ENCODE measurements at places on chromosomes 7 and 10.

DNA sequence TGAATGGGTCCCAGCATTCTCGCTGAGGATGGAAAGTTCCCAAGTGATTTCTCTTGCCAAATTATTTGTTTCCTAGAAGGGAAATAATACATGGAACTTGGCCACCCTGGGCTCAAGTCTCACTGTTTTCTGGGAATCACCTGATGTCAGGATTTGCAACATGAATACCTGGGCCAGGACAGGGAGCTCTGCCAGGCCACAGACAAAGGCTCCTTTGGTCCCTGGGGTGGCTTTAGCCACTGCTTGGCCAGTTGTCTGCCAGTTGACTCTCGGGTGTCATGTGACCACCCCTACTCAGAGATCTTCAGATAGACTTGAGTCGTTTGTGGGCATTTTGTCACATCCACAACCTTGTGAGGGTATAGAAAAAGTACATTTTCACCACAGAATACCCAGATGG lies 258.0 kb upstream of the HABP2 start:
- no peak for DNase-seq

DNA sequence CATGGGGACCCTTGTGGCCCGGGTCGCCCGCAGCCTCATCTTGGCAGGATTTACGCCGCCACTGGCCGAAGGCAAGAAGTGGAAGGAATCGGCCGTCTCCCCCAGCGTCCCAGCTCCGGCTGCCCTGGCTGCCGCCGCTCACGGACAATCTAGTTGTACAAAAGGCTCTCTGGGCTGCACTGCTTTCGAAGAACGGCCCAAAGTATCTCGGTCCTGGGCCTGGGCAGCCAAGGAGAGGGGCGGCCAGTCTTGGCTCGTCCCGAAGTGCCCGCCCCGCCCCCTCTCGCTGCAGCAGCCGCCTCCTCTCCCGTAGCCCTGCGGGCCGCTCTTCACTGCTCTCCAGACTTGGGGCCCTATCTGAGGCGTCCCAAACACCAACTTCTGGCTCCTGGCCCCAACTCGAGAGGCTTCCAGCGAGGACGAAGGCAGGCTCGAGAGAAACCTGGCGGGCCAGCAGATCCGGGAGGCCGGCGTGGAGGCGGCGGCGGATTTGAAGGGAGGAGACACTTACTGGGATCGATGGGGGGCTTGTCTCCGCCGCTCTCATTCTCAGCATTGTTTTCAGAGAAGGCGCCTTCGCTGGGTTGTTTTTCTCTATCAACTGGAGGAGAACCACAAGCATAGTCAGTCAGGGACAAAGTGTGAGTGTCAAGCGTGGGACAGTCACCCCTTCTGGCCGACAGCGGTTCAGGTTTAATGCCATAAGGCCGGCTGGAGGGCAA lies 809 bp downstream of the HOXA9 start:
- DNase-seq: no peak

DNA sequence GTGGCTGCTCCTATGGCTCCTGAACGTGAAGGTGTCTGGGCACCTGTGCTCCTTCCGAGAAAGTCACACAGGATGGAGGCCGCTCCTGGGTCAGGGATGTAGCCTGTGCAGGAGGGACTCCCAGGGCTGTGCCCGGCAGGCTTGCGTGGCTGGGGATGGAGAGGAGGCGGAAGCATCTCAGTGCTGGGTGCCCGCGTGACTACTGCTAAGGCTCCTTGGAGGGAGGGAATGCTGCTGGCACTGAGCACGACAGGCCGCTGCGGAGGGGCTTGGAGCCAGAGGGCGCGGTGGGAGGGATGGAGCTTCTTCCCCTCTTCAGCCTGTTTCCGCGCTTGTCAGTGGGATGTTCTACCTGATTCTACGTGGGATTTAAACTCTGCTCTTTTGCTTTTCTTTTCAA lies 35.0 kb downstream of the ADCY1 start:
- no peak for DNase-seq

- no peak for DNase-seq
Observed at GRCh38 chr7:139118805-139119485, 9.4 kb upstream of the ZC3HAV1 start.

- DNase-seq: peak; percentile 23
Observed at GRCh38 chr10:71396084-71396710, 523 bp upstream of the CDH23 start.

DNA sequence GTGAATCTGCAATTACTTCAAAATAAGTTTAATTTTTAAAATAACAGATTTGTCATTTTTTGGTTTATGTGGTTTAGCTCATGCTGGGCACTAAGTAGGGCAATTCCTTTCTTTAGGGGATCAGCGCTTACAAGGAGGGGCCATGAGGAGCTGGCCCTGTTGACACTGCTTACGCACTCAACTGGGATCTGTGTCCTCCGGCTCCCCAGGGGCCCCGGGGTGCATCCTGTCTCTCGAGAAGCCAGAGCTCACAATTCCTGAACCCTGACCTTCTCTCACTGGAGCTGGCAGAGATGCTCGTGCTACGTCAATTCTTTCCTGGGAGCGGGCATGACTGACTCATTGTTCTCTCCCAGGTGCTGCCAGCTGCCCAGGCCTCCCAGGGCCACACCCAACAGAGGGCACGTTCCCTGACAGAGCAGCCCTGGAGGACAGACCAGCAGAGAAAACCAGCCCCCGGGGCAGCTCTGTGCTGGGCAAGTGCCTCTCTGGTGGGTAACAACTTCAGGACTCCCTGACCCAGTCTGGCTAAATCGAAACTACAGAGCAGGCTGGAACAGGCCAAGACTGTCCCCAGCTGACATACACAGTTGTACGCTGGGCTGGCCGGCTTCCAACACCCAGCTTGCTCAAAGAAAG lies 36.8 kb downstream of the CTBP2 start:
- no peak for DNase-seq

DNA sequence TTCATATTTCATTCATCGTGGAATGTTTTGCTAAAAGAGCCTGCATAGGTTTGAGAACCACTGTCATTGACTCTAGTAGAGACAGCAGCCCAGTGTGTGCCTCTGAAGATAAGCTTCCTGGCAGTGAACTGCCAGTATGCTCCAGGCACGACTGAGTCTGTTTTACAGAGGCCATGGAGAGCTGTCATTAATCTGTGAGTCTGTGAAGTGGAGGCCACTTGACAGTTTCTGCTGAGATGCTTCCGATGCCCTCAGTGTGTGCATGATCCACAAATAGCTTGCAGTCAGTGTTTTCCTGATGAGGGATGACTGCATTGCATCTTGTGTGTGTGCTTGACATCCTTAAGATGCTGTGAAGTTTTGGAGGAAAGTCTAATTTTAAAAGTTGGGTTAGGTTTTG lies 162.2 kb downstream of the PFKFB3 start:
- DNase-seq: no peak

DNA sequence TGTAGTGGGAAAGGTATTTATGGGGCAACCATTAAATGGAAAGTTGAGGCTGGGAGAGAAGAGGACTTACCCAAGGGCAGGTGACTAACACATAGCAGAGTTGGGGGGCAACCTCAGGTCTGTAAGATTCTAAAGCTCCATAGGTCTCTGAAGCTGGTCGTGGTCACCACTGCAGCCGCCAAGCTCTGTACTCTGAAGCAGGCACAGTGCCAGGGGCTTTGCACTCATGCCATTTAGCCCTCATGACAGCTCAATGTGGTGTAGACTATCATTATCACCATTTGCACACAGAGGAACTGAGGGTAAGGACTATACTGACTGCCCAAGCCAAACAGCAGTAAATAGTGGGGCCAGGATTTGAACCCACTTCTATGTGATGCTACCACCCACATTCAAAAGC lies 32.5 kb upstream of the TMEM273 start:
- DNase-seq: no peak

DNA sequence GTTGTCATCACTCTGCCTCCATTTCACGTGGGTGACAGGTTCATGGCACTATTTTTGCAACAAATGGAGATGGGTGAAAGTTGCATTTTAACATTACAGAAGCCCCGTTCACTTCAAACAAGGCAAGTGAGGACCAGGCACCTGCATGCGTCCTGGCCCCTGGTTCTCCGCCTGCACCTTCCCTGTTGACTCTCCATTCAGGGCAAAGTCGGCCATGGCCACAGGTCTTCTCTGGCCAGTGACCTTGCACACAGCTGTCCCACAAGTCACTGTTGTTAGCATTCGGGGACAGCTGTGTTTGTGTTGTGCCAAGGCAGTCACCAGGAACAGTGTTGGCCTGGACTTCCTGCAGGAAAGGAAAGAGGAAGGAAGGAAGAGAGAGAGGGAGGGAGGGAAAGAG lies 554.9 kb downstream of the TCERG1L start:
- DNase-seq: no peak

GRCh38 chr10:112698133-112698817 lies 251.3 kb downstream of the VTI1A start:
- no peak for DNase-seq

- no peak for DNase-seq
Observed at GRCh38 chr7:69844264-69844868, 246.1 kb downstream of the AUTS2 start.

- DNase-seq: peak; percentile 67
Observed at GRCh38 chr7:44977304-44977958, 1.4 kb downstream of the MYO1G start.

GRCh38 chr7:47914717-47915615 lies 33.3 kb downstream of the PKD1L1 start:
- DNase-seq: no peak

GRCh38 chr10:73771722-73772280 lies 10.0 kb upstream of the CHCHD1 start:
- no peak for DNase-seq

DNA sequence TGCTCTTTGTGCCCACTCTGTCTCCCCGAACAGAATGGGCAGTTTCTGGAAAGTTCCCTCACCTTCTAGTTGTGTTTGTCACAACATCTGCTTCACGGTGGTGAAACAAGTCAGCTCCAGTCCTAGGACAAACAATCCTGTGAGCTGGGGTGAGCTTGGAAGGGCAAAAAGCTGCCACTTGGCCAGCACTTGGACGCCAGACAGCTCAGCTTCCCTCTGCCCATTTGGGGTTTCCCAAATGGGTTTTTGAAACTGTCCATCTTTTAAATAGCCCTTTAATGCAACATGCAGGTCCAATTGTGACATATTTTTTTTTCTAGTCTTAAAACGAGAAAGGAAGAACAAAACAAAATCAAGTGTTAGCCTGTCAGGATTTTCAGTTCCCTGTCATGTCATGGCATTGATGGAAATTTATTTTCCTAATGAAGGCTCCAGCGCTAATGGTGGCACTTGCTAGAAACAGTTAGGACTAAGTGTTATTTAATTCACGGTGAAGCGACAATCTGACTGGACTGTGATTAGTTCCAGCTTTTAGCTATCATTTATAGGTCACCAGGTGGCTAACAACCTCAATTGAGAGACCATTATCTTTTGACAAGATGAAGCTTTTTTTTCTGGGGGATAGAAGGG lies 181.7 kb downstream of the MYOF start:
- DNase-seq: no peak

DNA sequence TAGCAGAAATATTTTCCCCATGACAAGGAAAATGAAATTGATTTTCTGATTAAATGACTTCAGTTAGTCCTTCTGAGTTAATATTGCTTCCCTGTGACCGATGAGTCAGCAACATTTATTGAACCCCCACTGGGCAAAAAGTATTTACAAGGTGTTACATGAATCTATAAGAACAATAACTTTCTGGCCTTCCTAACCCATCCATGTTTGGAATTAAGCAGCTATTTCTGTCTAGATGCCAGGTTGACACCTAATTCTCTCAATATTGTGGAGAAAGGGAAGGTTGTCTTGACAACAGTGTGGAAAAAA lies 112.9 kb upstream of the JAZF1 start:
- no peak for DNase-seq

- no peak for DNase-seq
Observed at GRCh38 chr7:44849259-44849884, 1.5 kb upstream of the H2AZ2 start.

DNA sequence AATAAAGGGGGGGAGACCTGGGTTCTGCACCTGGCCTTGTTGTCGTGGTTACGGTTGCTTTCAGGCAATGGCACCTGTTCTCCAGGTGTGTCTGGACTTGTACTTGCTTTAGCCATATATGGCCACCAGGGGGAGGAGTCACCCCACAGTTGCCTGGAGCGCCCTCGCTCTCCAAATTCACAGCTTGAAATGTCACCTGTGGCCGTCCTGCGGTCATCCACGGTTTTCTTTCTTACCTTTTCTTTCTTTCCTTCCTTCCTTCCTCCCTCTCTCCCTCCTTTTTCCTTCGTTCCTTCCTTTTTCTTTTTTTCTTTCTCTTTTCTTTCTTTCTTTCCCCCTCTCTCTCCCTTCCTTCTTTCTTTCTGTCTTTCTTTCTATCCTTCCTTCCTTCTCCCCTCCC lies 157.2 kb upstream of the ZNF92 start:
- peak; percentile 32 for DNase-seq

DNA sequence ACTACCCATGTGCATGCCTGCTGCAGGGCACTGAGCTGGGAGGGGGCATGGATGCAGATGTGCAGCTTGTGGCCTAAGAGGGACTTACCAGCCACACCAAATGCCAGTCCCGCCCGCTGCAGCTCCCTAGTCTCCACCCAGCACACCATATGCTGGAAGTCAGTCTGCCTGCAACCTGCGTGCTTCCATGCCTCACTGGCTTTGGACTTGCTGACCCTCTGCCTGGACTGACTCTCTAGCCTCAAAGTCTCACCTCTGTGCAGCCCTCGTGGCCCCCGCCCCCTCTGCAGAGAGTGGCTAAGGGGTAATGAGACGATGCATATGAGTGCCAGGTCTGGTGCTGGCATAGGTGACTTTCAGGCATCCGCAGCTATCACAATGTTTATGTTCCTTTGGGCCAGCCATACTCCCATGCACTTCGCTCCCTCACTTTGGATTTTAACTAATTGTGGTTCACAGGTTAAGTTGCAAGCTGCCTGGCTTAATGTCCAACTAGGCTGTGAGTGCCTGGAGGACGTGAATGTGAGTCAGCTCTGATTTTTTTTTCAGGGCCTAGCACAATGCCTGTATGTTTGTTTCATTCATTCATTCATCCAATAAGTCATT lies 21.7 kb downstream of the TRIM8 start:
- no peak for DNase-seq

- DNase-seq: no peak
Observed at GRCh38 chr10:58360412-58361004, 24.7 kb upstream of the TFAM start.

GRCh38 chr7:56092789-56093531 lies at the start of gene PHKG1:
PHKG1 (minus strand) TSS chr7:56092952; CDS start chr7:56088941, 4,011 bp downstream.
- no peak for DNase-seq

DNA sequence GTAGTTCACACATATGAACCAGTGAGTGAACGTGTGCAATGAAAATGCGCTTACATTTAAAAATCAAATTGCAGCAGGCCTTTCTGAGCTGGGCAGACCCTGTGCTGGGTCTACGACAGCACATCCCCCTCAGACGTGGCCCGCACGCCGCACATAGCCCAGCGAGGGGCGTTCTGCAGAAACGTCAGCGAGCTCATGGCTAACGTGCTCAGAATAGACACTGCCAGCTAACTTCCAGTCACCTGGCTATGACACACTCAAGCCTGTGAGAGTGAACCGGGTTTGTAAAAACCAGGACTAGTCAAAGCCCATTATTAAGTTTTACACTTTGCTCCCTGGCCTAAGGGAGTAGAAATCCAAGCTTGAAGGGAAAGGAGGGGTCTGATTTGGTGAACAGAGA lies 108.1 kb upstream of the INSIG1 start:
- DNase-seq: no peak

- no peak for DNase-seq
Observed at GRCh38 chr10:123135415-123136141, at the start of gene HMX3. HMX3 (plus strand) TSS chr10:123135970; CDS start chr10:123136051, 81 bp downstream.

All from stimulated activated CD4-positive, alpha-beta T cell treated with anti-CD3 and anti-CD28 coated beads, Interleukin-4, amount 100 ng/mL, for 48 hours (primary cell).